ENCODE measurements at places on chromosomes 7 and 10.

GRCh38 chr7:504221-505111 is 15.2 kb downstream of the PDGFA start:
- DNase-seq, result no peak

DNA sequence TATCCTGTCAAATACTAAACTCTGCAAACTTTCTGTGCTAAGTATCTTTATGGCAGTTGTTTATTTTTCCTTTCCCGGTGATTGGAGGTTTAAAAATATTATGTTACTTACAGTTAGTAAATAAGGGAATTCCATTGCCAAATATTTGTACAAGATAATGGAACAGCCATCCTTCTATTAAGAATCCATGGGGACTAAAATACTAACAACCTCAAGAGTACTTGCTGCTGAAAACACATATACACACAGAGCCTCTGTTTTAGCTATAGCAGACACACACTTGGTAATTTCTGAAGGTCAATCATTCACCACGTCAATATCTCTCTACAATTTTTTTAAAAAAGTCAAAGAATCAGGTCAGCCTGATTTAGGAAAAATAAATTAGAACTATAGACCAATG is 32.4 kb downstream of the TSPAN12 start:
- DNase-seq, result no peak

DNA sequence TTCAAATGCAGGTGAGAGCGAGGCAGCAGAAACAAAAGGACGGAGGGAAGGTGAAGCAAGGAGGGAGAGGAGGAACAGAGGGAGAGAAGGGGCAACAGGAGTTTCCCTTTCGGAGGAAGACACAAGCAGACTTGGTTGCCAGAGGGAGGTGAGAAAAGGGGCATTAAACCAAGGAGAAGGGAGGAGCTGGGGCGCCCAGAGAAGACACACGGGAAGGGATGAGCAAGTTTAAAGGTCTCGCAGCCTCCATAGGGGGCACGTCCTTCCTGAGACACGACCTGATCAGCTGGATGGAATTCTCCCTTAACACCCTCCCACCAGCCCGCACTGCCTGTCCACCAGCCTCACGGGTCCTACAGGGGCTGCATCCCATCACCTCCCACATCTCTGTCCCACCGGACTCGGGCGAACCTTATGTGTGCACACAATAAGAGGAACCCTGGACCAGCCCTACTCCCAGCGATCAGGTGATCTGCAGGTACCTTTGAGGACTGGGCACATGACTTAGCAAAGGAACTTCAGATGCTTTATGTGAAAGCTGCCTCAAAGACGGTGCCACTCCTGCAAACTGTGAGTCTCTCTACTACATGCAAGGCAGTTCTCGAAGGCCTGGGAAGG is 251.2 kb downstream of the TNS3 start:
- DNase-seq, result no peak

- DNase-seq, result no peak
These were observed 143.7 kb downstream of the VIPR2 start for GRCh38 chr7:159000859-159001435.

DNA sequence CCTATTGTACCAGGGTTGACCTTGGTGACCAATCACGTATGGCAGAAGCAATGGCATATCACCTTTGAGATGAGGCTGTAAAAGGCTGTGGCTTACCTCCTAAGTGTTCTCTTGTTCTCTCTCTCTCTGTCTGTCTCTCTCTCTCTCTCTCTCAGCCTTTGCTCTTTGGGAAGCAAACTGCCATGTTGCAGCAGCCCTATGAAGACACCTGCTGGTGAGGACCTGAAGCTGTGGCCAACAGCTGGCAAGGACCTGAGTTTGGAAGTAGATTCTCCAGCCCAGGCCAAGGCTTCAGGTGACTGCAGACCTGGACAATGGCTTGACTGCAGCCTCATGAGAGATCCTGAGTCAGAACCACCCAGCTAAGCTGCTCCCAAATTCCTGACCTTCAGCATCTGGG is 161.4 kb downstream of the GPAM start:
- DNase-seq, result no peak

- no peak for DNase-seq
These were observed 51.8 kb downstream of the INPP5F start for GRCh38 chr10:119777686-119778085.

- no peak for DNase-seq
These were observed 2.1 kb downstream of the ANK3 start for GRCh38 chr10:60387531-60387930.

- no peak for DNase-seq
These were observed 32.8 kb upstream of the MYO3A start for GRCh38 chr10:25901199-25901598.

- DNase-seq, result no peak
These were observed 15.0 kb downstream of the TNKS2 start for GRCh38 chr10:91813251-91813650.

GRCh38 chr10:124747745-124748144 is 3.6 kb upstream of the FAM53B start:
- no peak for DNase-seq

GRCh38 chr7:106405697-106406141 is 120.9 kb upstream of the NAMPT start:
- DNase-seq, result no peak

- DNase-seq, result no peak
These were observed 87.8 kb upstream of the LRRTM3 start for GRCh38 chr10:66837990-66838389.

- DNase-seq, result no peak
These were observed 37.4 kb downstream of the RASGEF1A start for GRCh38 chr10:43229208-43230061.

- no peak for DNase-seq
These were observed 54.0 kb downstream of the GSDME start for GRCh38 chr7:24703296-24703695.

DNA sequence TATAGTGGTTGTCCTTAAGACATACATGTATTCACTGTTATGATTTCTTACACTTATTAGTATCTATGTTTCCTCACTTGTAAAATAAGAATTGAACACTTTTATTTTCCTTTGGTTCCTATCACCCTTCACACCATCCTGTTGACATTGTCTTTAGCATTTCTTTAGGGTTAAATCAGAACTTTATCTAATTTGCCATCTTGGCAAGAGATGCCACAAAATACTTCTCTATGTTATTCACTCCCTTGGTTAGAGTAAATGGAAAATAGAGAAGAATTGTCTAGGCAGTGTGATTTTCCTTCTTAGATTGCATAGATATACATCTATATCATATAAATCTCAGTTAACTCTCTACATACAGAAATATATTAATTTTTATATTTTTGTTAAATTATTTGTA is 204.7 kb downstream of the SEMA3D start:
- no peak for DNase-seq

DNA sequence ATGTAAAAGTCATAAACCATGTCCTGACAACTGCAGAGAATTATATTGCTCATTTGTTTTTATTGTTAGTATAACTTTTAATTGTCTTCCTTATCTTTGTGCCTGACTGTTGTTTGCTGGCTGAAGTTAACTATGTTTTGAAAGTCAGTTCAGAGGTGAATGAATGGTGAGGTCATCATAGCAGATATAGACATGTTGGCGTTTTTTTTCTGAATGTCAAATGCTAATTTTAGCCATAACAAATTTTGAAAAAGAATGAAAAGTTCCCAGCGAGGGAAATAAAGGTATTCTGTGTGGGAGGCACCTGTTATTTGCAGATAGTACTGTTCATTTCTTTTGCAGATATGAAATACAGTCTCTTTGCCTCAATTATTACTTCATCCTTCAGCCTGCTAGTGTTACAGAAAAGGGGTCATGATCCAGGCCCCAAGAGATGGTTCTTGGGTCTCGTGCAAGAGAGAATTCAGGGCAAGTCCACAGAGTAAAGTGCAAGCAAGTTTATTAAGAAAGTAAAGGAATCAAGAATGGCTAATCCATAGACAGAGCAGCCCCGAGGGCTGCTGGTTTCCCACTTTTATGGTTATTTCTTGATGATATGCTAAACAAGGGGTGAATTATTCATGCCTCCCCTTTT is 96.5 kb downstream of the CAMK1D start:
- DNase-seq, result no peak

GRCh38 chr10:80701706-80702105 is 164.0 kb downstream of the SH2D4B start:
- no peak for DNase-seq

GRCh38 chr10:49661140-49661856 is 18.2 kb upstream of the C10orf53 start:
- peak; percentile 3 for DNase-seq

- no peak for DNase-seq
These were observed 299.8 kb downstream of the ARL4A start for GRCh38 chr7:12987238-12987637.

- no peak for DNase-seq
These were observed 28.7 kb upstream of the CALU start for GRCh38 chr7:128710481-128710880.

GRCh38 chr7:94030634-94031033 is 26.5 kb upstream of the BET1 start:
- DNase-seq, result no peak

GRCh38 chr10:33277135-33277536 is 57.3 kb downstream of the NRP1 start:
- no peak for DNase-seq

DNA sequence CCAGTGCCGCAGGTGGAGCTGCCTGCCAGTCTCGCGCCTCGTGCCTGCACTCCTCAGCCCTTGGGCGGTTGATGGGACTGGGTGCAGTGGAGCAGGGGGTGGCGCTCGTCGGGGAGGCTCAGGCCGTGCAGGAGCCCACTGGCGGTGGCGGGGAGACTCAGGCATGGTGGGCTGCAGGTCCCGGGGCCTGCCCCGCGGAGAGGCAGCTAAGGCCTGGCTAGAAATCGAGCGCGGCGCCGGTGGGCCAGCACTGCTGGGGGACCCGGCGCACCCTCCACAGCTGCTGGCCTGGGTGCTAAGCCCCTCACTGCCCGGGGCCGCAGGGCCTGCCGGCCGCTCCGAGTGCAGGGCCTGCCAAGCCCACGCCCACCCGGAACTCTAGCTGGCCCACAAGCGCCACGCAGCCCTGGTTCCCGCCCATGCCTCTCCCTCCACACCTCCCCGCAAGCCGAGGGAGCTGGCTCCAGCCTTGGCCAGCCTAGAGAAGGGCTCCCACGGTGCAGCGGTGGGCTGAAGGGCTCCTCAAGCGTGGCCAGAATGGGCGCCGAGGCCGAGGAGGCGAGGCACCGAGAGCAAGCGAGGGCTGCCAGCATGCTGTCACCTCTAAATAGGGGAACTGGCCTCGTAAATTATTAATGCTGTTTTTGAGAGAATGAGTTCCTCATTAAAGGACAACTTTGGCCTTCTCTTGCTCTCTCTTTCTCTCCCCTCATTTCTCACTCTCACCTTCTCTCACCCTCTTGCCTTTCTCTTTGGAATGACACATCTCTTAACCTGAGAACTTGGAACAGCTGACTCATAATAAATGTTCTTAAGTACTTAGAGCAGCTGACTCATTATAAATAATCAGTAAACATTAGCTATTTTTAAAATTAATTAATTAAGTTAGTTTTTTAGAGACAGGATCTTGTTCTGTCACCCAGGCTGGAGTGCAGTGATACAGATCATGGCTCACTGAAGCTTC is 4.9 kb downstream of the ACADSB start:
- no peak for DNase-seq

GRCh38 chr10:71638064-71638821 is 81.3 kb downstream of the C10orf105 start:
- peak; percentile 52 for DNase-seq

DNA sequence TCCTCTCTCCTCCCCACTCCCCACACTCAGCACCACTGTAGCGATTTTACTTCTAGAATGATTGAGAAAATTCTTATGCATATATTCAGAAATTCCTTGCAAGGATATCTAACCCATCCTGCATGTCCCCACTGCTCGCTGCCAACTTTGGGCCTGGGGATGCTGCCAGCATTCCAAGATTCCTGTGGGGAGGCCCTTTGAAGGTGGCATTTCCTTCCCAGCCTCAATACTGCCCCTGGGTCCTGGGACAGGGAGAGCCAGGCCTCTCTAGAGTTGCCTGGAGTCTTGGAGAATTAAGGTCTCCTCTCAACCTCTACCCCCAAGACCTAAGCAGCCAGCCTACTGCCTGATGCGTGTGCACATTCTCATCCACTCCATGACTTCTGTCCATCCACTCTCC is 303.5 kb downstream of the NEBL start:
- DNase-seq, result no peak

DNA sequence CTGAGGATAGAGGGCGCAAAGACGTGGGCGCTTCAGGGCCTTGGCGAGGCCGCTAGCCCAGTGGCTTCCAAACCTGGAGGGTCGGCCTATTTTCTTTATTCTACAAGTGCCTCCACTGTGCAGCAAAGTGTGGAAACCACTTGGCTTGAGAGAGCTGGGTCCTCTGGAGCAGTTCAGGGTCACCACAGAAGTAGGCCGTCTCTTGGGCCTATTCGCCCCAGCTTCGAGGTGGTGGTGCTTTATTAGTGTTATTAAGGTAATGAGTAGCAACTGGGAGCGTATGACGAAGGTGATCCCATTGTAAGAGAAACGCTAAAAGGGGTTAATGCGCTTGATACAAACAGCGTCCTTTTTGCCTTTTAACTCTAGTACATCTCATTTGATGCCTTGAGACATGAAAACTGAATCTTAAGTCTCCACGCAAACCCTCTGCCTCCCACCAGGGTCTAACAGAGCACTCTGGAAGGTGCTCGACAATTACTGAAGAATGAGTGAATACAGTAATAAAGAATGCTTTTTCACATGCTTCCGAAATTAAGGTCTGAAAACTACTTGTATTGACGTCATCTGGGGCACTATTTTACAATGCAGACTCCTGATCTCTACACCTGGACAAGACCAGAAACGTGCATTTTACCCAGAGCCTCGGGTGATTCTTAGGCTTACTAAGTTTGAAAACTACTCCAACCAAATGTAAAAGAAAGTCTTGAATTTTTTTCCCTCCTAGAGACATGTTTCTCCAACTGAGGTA is 647 bp upstream of the GSAP start:
- DNase-seq, result no peak

DNA sequence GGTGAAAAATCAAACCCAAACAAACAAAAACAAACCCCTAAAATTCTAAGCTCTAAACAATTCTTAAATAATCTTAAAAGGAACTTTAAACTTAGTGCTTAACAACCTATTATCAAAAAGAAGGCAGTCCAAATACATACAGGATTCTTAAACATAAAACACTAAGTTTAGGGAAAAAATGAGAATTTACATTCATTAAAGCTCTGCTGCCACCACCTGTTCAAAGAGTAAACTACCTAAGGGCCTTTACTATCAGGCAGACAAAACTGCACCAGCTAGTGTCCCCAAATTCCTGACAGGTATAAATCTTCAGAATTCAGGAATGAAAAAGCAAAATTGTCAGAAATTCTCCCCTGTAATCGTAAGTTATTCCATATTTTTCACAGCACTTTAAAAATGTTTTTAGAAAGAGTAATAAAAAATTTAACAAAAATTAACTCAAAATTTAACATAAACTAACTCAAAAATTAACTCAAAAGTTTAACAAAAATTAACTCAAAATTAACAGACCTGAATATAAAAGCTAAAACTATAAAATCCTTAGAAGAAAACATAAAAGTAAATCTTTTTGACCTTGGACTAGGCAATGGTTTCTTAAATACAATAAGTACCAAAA is 55.1 kb downstream of the PDZD8 start:
- peak; percentile 14 for DNase-seq

- no peak for DNase-seq
These were observed 179.8 kb upstream of the PFKP start for GRCh38 chr10:2887391-2888070.

GRCh38 chr10:103491729-103492364 is 1.7 kb upstream of the NEURL1 start:
- DNase-seq, result no peak

Data from GM10248 (cell line).